ENCODE measurements at places on chromosomes 13 and 19. TPM values are rescaled to one million over a fixed set of nuclear protein-coding genes. Genes with fewer than 3 reads are reported as not detected.

The IZUMO1 gene
- not detected for total RNA-seq

The WIZ gene
- total RNA-seq: 4.5 TPM

The GAS6 gene
- 125 TPM for total RNA-seq

The ZNF486 gene
- total RNA-seq: 3.7 TPM

The GPR18 gene
- not detected for total RNA-seq

The ONECUT3 gene
- not detected for total RNA-seq

The PEAK3 gene
- not detected for total RNA-seq
